ENCODE measurements at places on chromosomes 3 and 15. TPM values are rescaled to one million over a fixed set of nuclear protein-coding genes. Genes with fewer than 3 reads are reported as not detected.

- no peak for DNase-seq
Observed at GRCh38 chr15:49215768-49216739, 46.0 kb downstream of the GALK2 start.

CCR8 gene
- not detected for total RNA-seq

C3orf20 gene
- not detected for total RNA-seq

DUOXA2 gene
- total RNA-seq, result not detected

DNA sequence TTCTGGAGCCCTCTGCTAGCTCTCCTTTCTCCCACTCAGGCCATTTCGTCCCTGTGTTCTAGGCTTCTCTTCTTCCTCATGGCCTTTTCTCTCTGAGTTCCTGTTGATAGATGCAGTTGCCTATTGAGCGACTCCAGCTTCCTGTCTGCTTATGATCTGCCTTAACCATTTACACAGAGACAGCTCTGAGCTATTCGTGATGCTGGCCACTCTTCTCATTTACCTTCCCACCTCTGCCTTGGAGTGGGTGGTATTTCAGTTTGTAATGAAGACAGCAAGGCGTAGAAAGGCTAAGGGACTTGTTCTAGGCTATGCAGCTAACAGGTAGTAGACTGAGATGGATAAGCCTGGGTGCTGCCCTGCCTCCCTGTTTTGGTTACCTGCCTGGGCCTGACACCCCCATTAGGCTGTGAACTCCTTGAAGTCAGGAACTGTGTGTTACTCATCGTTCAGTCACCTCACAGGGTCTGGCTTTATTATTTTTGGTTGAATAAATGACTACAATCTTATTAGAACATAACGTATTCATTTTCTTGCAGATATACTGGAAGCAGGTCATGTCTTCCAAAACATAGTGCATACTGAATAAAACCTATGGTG is 12.6 kb upstream of the ZBTB47 start:
- DNase-seq, result no peak

- DNase-seq, result no peak
Observed at GRCh38 chr3:15345066-15345607, 12.8 kb upstream of the SH3BP5 start.

EPHA3 gene
- 3.9 TPM for total RNA-seq

KBTBD13 gene
- not detected for total RNA-seq

FGF7 gene
- 42.9 TPM for total RNA-seq

Measured in breast epithelium (tissue), 4 donors.